ENCODE measurements at places on chromosomes 3 and 15. TPM values are rescaled to one million over a fixed set of nuclear protein-coding genes. Genes with fewer than 3 reads are reported as not detected.
A peak's percentile ranks its signal among the peaks of the same experiment; 100 is the strongest.

DNA sequence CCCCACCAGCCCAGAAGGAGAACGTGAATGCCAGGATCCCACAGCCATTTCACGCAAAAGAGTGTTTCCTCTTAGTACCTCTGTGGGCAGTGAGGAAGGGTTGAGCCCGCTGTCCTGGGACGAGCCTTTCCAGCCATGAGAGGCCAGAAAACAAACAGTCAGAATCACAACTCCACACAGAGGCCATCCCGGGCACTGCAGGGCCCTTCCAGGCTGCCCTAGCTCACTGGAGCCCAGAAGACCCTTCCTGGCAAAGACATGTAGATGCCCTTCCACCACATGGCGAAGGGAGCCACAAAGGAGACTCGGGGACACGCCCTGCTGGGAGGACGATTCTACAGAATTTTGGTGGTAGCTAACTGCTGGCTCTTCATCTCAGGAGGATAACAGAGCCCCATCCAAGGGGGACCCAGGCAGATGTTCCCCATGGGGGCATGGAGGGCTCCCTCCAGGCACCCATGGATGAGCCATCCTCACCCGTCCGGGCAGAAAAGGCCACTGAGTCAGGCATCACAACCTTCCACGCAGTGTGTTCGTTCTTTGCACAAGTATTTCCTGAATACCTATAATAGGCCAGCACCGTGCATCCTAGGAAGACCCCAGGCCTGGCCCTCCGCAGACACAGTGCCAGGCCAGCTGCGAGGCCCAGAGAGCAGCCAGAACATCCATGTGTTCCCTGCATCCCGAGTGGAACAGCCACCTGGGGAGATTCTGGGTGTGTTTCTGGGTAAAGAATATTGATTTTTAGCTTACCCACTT is 47.2 kb downstream of the SLC12A8 start:
- no peak for DNase-seq

The MINAR1 gene
- 0.91 TPM for polyA plus RNA-seq

The SPSB4 gene
- 17.2 TPM for polyA plus RNA-seq

The ZDHHC23 gene
- polyA plus RNA-seq = 13.1 TPM

- no peak for DNase-seq
Measured at GRCh38 chr15:35737441-35737840, 191.5 kb upstream of the DPH6 start.

GRCh38 chr15:68610825-68611224 is 32.0 kb downstream of the CORO2B start:
- DNase-seq = no peak

GRCh38 chr3:104279617-104280016 is 1087.1 kb upstream of the ALCAM start:
- DNase-seq = no peak

The SLC51A gene
- 10.4 TPM for polyA plus RNA-seq

DNA sequence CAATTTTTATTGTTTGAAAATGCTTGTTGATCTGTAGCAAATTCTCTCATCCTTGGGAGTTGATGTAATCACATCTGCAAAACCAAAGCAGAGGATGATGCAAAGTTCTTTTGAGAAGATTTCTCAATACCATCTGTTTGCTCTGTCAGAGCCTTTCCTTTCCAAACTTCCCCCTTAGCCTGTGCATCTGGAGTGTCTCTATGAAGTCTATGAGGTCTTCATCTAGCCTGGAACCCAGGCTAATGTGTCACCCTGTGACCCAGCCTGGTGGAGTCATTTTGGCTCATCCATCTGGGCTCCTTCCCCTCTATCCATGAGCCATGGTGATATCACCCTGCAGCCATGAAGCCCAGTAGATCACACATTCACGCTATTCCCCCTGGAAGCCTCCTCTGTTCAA is 123.2 kb upstream of the SLC7A14 start:
- no peak for DNase-seq

The NOX5 gene
- 0.60 TPM for polyA plus RNA-seq

DNA sequence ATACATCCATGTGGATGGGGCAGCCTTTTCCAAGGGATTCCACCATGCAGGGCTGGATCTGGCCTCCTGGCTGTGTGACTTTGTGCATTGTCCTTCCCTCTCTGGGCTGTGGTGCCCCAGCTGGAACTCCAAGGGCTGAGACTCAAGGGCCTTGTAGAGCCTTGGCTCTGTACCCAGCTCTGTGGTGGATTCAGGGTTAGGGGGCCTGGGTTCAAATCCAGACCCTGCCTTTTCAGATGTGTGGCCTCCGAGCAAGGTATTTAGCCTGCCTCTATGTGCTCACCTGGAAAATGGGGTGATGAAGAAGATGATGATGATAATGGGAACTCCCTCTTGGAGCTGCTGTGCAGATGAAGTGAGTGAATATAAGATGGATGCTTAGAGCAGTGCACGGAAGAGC is 161.9 kb downstream of the WNT7A start:
- DNase-seq = no peak

DNA sequence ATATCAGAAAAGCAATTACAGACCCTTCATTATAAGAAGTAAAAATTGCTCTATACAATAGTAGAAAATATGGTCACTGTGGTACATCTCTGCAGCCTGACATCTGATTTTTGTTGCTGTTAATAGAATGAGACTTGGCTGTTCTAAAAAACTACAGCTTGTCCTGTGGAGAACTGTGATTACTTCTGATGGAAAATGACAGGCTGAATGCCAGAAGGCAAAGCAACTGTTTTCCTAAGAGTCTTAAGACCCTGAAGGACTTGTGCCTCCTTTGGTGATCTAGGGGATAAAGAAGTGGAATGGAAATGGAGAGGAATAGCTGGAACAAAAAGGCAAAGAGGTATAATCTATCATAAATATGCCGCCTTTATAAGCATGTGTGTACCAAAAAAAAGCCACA is 314.8 kb downstream of the BCHE start:
- DNase-seq = no peak

DNA sequence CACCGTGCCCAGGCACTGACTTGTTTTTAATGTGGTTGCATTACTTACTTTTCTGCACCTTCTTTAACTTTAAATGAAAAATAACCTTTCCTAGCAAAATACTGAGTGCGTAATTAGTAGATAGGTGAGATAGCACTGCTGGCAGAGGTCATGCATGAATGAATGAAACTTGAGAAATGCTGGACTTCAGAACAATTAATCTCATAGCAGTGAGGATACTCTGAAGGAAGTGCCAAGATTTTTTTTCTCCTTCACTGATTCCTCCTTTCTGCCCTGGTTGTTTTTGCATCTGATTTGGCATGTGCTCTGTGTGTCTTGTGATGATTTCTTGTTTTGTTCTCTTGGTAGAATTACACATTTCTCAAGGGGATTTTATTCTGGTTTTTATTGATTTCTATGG is 378.9 kb downstream of the PTPRG start:
- DNase-seq = peak; percentile 14

The PRICKLE2 gene
- 20.0 TPM for polyA plus RNA-seq

DNA sequence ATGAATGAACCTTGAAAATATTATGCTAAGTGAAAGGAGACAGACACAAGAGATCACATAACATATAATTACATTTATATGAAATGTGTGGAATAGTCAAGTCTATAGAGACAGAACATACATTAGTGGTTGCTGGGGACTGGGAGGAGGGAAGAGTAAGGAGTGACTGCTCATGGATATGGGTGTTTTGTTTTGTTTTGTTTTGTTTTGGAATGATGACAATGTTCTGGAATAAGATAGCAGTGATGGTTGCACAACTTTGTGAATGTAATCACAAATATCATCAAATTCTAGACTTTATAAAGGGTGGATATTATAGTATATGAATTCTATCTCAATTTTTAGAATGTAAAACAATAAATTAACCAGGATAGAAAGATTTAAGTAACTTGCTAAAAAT is 57.4 kb upstream of the PHLDB2 start:
- no peak for DNase-seq

GRCh38 chr15:63073497-63074172 is 31.1 kb downstream of the TPM1 start:
- no peak for DNase-seq

DNA sequence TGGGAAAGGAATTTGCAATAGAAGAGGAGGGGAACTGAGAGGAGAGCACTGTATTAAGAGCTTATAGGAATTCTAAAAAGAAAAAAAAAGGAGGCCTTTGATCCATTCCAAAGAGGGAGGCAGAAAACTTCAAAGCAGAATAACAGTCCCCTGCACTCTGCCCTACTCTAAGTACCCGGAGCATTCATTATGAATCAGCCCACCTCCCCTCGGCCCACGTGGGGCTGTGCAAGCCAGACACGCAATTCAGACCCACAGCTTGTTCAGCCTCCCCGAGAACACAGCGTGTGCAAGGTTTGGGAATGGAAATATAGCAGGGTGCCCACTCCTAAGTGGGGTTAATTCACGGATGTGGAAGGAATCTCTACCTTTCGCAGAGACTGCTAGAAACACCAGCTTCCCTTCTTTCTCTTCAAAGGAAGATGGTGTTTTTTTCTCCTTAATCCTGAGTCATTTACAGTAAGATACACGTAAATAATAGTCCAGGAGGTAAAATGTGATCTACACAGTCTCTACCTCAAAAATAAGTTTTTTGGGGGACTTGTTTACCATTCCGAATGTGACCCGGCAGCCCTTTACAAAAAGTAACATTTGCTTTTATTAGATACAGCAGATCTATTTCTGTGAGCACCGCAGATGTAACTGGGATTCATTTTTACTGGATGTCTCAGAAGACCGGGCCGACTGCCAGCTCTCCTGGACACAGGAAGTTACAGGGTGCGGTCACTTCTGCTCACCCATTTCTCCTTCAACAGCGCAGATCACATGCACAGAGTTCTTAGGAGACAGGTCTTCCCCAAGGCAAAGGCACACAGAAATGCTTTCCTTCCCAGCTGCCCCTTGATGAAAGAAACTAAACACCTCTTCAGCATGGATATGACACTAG is 768.5 kb upstream of the CFAP20DC start:
- DNase-seq = no peak

DNA sequence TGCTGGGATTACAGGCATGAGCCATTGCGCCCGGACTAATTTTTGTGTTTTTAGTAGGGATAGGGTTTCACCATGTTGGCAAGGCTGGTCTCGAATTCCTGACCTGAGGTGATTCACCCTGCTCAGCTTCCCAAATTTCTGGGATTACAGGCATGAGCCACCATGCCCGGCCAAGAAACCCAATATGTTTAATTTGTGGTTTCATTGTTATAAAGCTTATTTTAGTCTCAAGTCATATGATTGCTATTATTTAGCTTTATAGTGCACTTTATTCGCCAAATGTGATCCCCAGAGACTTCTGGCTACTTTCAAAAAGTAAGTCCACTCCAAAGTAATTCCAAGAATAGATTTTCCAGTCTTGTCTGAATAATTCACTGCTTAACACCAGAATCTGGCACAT is 19.3 kb upstream of the SLC4A7 start:
- DNase-seq = no peak

The ROPN1B gene
- 0.47 TPM for polyA plus RNA-seq

- DNase-seq = no peak
Measured at GRCh38 chr3:111324151-111324550, 217.8 kb upstream of the CD96 start.

DNA sequence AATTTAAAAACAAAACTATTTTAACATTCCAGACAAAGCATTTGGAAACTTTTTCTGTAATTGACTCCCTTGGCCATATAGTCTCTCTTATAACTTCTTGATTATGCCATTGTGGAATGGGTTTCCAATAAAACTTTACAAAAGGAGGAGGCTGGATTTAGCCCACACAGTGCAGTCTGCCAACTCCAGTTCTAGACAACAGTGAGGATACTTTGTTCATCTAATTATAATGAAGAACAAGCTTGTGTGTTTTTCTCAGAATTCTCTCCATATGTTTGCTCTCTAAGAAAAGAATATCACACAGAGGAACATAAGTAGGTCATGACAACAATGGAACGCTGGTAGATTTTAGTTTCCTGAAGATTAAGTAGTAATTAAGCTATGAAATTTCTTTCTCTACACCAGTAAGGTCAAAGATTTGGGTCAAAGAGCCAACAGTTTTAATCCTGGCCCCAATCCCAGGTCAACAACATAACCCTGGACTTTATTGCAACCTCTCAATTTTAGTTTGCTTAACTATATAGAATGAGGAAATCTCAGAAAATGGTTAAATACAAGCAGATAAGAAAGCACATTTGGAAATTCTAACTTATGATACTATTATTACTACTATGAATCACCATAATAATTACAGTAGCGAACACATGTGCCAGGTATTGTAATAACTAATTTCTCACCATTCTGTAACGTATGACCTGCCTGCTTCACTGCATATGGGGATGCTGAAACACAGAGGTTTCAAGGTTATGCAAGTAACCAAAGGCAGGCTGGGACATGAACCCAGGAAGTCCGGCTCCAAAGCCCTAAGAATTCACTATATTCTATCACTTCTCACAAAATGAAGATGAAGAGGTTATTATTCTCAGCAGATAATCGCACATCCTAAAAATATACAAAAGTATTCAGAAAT is 65.7 kb downstream of the TJP1 start:
- DNase-seq = no peak

DNA sequence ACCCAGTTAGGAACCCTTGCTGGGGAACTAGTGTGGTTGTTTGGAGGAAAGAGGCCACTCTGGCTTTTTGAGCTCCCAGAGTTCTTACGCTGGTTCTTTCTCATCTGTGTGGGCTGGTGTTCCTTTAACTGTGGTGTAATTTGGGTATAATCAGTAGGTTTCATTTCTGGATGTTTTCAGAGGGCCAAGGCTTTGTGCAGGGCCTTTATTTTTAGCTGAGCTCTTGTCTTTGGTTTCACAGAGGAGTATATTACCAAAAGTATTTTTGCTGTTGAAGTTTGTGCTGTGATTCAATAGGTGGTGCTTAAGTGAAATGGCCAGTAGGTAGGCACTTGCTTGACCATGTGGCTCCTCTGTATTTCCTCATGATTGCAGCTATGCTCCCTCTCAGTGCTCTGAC is 357.9 kb downstream of the KCNH8 start:
- no peak for DNase-seq

DNA sequence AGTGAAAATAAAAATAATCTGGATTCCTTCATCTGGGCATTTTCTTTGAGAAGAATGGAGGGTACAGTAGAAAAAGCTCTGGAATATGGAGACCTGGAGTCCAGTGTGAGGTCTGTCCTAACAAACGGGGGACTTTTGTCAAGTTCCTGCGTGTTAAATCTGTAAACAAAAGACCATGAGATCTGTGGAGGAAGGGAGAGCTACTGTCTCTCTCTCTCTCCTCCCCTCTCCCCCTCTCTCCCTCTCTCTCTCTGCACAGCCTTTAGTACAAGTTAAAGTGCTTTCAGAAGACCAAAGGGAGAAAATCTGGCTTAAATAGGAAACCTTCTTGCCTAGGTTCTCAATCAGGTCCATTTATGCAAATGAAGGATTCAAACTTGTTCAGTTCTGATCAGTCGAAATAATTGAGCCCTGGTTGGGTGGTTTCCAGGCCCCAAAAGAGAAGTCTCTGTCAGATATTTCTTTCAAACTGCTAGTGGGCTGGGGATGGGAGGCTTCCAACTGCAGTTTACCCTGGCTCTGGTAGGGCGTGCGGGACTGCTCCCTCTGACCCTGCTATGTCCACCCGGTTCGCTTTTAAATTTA is 103.7 kb downstream of the SV2B start:
- no peak for DNase-seq

DNA sequence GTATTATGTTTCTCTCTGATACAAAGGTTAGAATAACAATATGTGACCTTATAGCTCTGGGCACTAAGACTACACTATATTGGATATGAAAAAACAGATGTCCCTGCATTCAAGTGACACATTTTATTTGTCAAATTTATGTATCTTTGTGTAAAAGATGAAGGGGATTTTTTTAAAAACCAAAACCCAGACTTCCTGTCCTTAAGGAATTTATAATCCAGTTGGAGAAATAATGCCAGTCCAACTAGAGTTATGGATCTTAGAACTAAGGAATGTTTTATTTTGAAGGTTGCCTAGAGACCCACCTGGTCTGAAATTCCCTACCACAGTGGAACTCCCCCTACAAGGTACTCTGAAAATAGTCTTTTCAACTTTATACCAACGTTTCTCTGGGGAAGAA is 33.3 kb upstream of the PIK3CB start:
- no peak for DNase-seq

The MGA gene
- polyA plus RNA-seq = 26.8 TPM

Measured in left renal pelvis (tissue), 4 donors.